Activated T-cell treated with anti-CD3 and anti-CD28 coated beads, Interleukin-2, amount 50 U/mL, for 72 hours (primary cell): ENCODE measurements at places on chromosomes 1 and 21. TPM values are rescaled to one million over a fixed set of nuclear protein-coding genes. Genes with fewer than 3 reads are reported as not detected.

Gene MIXL1
- total RNA-seq: not detected

Gene CYP4A22
- not detected for total RNA-seq

Gene CTH
- 50.4 TPM for total RNA-seq

Gene CA14
- total RNA-seq: not detected

Gene LCE7A
- total RNA-seq: not detected

Gene TRIM17
- 1.6 TPM for total RNA-seq

Gene SIPA1L2
- 5.9 TPM for total RNA-seq

Gene LMX1A
- not detected for total RNA-seq

Gene CDK18
- 2.3 TPM for total RNA-seq

Gene FAM110D
- total RNA-seq: not detected

Gene PEX19
- total RNA-seq: 49.1 TPM

Gene HLX
- total RNA-seq: 0.55 TPM

Gene SH2D2A
- 246 TPM for total RNA-seq
